ENCODE measurements at places on chromosomes 2 and 18. TPM values are rescaled to one million over a fixed set of nuclear protein-coding genes. Genes with fewer than 3 reads are reported as not detected.

Gene TMEM178A
- total RNA-seq: 13.6 TPM

DNA sequence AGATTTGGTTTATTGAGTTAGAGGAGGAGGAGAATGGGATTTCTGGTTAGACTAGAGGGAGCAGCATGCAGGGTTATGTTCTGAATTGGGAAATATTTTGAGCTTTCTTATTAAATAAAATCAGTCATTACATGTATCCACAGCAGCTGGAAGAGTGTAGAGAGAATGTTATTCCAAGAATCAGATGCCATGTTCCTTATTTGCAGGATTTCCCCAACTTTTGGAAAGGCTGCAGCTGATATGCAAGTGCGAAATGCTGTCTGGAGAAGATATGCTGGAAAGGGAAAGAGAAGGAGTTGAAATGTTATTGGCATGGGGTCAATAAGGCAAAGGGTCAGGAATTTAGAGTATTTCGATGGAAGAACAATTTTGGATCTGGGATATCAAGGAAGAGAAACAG, 255.8 kb downstream of the MTX2 start:
- no peak for DNase-seq

- DNase-seq: no peak
These were observed 67.8 kb downstream of the CIB4 start for GRCh38 chr2:26573241-26573925.

DNA sequence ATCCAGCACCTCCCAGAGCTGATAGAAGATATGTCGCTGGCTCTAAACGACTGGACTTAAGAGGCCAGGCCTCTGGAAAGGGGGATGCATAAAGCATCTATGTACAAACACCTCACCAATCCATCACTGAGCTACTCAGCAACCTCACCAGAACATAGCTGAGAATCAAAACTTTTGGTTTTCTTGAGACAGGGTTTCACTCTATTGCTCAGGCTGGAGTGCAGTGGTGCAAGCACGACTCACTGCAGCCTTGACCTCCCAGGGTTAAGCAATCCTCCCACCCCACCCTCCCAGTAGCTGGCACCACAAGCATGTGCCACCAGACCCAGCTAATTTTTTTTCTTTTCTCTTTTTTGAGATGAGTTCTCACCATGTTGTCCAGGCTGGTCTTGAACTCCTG, 62.9 kb upstream of the MSH6 start:
- no peak for DNase-seq

- DNase-seq: no peak
These were observed 113.0 kb downstream of the ATP9B start for GRCh38 chr18:79182047-79182713.

GRCh38 chr2:230940471-230940815, 15.4 kb upstream of the GPR55 start:
- no peak for DNase-seq

DNA sequence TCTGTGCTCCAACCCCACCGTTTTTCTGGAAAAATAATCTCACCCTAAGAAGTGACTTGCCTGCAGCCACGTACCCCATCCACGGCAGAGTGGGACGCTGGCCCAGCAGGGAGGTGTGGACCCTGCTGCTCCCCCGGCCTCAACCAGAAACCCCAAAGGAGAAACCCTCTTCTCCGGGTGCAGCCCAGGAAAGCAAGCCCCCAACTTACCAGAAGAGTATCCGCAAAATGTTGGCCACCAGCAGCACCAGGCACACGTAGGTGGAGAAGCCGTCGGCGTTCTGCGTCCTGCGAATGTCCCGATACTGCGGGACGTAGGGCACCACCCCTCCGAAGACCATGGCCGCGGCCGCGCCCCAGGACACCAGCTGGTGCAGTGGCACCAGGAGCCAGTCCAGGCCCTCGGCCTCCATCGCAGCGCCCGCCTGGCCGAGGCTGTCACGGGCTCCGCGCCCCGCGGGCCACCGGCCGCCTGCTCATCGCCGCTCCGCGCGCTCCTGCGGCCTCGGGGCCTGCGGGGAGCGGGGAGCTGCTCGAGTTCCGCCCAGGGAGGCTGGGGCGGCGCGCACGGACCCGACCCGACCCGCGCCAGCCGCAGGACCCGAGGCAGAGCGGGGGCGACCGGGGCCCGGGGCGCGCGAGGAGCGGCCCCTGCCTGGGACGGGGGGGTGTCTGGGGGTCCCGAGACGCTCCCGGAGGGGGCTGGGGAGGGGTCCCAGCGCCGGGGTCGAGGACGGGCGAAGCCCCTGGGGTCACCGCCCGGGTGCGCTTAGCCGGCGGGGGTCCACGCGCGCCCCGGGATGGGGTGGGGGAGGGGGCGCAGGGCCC, 725 bp downstream of the SLC66A2 start:
- DNase-seq: peak; percentile 20

- no peak for DNase-seq
These were observed 16.8 kb upstream of the KCNK3 start for GRCh38 chr2:26675651-26676255.

GRCh38 chr2:19775315-19775714, 126.5 kb downstream of the TTC32 start:
- DNase-seq: no peak

- no peak for DNase-seq
These were observed 12.3 kb downstream of the CALCRL start for GRCh38 chr2:187435756-187436155.

DNA sequence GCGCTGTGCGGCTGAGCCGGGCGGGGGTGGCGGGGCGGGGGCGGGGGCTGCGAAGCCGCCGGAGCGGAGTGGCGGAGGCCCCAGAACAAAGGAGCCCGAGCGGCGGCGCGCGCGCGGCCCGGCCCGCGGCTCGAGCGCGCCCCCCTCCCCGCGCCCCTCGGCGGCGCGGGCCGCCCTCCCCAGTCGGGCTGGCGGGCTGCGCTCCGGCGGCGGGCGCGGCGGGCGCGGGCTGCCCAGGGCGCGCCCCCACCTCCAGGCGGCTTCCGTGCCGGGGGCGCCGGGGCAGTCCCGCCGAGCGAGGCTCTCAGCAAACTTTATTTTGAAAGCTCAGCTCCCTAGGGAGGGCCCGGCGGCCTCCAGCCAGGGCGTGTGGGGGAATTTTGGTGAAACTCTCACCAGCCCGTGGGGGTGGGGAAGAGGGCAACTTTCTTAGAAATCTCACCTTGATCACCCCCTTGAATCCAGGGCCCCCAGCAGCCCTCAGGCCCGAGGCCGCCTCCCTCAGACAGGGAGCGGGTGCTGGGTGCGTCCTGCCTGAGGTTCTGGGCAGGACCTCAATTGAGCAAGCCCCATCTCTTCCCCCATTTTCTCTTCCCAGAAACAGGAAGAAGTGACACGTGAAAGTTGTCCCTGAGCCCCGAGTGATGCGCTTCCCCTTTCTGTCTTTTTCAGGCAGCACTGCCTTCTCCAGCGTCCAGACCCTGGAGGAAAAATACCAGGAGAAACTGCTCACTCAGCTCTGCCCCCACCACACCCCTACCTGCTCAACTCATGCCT, 786 bp downstream of the TET3 start:
- DNase-seq: no peak

Measured in spinal cord (tissue), 10 donors.